Endodermal cell (in vitro differentiated cells): ENCODE measurements at places on chromosomes 3 and 15. TPM values are rescaled to one million over a fixed set of nuclear protein-coding genes. Genes with fewer than 3 reads are reported as not detected.

DNA sequence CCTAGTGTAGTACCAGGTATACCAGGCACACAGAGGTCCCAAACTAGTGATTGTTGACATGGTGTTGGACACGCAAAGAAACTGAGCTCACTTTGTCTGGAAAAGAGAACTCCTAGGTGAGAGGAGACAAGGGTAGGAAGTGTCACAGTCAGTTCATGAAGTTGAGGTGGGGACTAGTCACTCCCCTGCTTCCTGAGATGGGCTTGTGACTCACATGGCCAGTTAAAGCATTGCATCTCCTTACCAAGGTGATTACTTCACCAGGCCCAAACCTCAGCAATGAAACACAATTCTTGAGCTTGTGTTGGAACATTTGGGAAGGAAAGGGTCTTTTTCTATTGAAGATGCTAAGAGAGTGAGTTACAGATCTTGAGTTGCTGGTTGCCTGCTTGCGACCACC is 49.2 kb upstream of the RAD18 start:
- no peak overlapping the region for H3K4me3 ChIP-seq
- H3K4me1 ChIP-seq, result no peaks in the 10 kb centered on the region
- no peak overlapping the region for H3K27ac ChIP-seq

DNA sequence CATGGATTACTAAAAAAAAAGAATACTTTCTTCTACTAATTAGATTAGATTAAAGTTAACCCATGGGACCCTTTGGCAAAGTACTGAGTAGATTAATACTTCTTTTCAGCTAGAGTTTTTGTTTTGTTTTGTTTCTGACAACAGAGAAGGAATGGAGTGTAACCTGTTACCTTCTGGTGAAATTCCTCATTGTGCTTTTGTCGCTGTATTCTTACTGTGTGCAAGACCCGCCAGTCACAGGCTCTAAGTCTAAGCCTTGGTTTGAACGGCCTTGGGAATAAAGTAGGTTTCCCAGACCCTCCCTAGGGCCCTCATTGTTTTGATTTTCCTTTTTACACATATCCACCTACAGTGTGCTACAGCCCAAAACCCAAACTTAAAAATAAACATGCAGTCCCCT is 171.1 kb upstream of the IL12A start:
- no peak for DNase-seq
- no peak overlapping the region for H3K27ac ChIP-seq
- H3K4me1 ChIP-seq, result no peaks in the 10 kb centered on the region
- no peak overlapping the region for H3K4me3 ChIP-seq
- H3K27me3 ChIP-seq, result no peaks in the 10 kb centered on the region

DNA sequence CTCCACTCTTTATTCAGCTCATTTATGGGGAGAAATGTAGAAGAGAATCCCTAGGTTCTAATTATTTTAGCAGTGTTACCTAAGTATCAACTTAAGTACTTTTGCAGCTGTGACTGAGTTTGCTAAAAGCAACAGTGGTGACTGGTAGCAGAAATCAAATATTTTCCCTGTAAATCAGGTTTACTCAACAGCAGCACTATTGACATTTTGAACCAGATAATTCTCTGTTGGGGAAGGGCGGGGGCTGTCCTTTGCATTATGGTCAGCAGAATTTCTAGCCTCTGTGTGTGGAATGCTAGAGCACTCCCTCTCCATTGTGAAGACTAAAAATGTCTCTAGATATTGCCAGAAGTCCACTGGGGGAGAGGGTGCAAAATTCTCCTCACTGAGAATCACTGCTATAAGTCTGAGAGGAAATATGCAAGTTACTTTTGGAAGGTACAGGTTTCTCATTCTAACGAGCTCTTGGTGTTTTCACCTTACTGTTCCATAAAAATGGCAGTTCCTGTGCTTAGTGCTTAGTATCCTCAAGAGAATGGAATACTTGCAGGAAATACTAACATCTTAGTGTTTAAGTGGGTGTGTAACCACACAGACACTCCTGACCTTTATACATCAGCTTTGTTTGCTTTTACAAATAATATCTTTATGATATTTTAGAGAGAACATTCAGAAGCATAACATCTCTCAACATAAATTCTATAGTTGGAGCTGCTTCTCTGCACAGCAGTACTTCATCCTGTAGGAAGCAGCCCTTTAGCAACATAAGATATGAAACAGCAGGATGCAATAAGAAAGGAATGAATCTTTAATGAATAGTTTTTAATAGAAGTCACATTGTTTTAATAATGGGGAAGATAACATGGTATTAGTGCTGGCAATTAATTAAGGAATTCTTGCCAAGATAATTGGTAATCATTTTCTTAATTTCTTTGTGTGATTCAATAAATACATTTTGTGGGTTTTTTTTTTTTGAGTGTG is 246.5 kb upstream of the GOLIM4 start:
- no peaks in the 10 kb centered on the region for H3K27me3 ChIP-seq
- peaks cover 34% of the 10 kb centered on the region for H3K4me1 ChIP-seq
- H3K36me3 ChIP-seq, result no peaks in the 10 kb centered on the region

DNA sequence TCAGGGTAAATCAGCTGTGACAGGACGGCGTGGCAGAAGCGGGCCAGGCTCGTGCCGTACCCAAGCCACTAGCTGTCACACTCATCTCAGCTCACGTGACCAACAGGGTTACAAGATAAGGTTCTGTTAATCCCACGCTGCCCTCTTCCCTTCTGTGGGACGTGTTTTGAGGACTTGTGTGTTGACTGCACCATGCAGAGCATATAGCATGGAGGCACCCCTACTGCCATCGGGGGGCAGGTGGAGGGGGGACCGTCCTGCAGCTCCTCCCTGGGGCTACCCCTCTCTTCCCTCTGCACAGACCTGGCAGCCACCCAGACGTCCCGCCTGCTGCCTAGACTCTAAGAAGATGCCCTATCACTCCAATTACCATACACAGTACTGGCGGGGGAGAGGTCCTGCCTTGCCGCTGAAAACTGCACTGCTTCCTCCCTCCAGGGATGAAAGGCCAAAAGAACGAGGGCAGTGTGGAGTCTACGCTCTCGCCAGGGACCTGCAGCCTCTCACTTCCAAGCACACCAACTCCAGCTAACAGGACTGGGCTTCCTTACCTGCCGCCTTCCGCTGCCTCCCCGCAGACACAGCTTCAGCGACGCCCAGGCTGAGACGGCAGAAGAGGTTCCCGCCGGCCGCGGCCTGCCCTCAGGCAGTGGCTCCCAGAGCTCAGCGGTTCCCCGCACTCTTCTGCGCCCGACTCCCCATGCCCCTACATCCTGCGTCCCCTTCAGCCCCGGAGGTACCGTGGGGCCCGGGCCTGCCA is at the start of gene TNK2:
TNK2 (minus strand) TSS at position 618 of the 760 bp plus-strand sequence. CDS start 19,963 bp downstream, outside the sequence.
- H3K27ac ChIP-seq, result no peak within 1 kb of the TSS
- DNase-seq, result peak; percentile 83
- peaks cover 6% of the 10 kb centered on the region for H3K36me3 ChIP-seq
- peak within 1 kb of the TSS; percentile 80 for H3K4me3 ChIP-seq
- H3K27me3 ChIP-seq, result no peaks in the 10 kb centered on the region

DNA sequence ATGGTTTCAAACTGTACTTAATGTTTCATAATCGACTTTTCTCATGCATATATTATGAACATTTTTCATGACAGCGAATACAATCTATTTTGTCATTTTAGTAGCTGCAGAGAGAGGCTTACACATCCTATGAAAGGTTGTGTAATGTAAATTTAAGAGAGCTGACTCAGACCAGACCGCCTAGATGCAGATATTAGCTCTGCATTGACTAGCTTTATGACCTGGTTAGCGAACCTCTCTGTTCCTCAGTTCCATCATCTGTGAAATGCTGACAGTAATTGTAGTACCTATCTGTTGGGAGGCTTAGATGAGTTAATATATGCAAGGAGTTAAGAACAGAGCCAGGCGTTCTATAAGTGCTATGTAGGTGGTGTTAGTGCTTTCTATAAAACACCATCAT is 116.2 kb upstream of the RASGRP1 start:
- H3K4me1 ChIP-seq, result peaks cover 7% of the 10 kb centered on the region
- H3K36me3 ChIP-seq, result no peaks in the 10 kb centered on the region
- no peak overlapping the region for H3K27ac ChIP-seq

DNA sequence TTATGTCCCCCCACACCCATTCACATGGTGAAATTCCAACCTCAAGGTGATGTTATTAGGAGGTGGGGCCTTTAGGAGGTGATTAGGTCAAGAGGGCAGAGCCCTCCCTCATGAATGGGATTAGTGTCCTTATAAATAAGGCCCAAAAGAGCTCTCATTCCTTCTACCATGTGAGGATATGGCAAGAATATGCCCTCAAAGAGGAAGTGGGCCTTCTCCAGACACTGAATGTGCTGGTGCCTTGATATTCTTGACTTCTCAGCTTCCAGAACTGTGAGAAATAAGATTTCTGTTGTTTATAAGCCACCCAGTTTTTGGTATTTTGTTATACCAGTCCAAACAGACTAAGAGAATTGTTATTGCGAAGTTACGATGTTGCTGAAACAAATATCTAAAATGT is 94.4 kb downstream of the ANKRD28 start:
- H3K4me3 ChIP-seq, result no peak overlapping the region
- H3K36me3 ChIP-seq, result peaks cover 14% of the 10 kb centered on the region
- no peaks in the 10 kb centered on the region for H3K4me1 ChIP-seq
- no peak overlapping the region for H3K27ac ChIP-seq

DNA sequence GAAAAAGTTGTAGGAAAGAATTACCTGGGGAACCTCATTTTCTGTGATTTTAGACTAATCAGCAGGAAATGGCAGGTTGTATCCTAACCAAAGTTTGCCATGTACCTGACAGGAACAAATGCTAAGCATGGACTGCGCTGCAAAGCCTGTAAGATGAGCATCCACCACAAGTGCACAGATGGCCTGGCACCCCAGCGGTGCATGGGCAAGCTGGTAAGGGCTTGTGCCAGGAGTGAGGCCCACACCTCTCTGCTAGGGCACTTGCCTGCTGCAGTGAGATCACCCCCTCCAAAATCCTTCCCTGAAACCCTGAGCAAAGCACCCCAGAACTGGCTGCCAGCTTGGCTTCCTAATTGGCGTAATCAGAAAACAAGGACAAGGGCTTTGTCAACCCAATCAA is 102.6 kb downstream of the STAC start:
- no peaks in the 10 kb centered on the region for H3K27me3 ChIP-seq
- H3K27ac ChIP-seq, result no peak overlapping the region
- H3K4me1 ChIP-seq, result no peaks in the 10 kb centered on the region
- DNase-seq, result no peak
- no peak overlapping the region for H3K4me3 ChIP-seq

GRCh38 chr3:152335273-152335672 is 66.5 kb downstream of the MBNL1 start:
- H3K27me3 ChIP-seq, result no peaks in the 10 kb centered on the region
- H3K36me3 ChIP-seq, result no peaks in the 10 kb centered on the region
- H3K27ac ChIP-seq, result no peak overlapping the region
- H3K4me1 ChIP-seq, result no peaks in the 10 kb centered on the region

GRCh38 chr15:39888809-39889208 is 31.3 kb downstream of the GPR176 start:
- H3K36me3 ChIP-seq, result no peaks in the 10 kb centered on the region
- DNase-seq, result no peak
- H3K4me1 ChIP-seq, result peaks cover 19% of the 10 kb centered on the region
- no peak overlapping the region for H3K4me3 ChIP-seq
- no peak overlapping the region for H3K27ac ChIP-seq
- no peaks in the 10 kb centered on the region for H3K27me3 ChIP-seq

DNA sequence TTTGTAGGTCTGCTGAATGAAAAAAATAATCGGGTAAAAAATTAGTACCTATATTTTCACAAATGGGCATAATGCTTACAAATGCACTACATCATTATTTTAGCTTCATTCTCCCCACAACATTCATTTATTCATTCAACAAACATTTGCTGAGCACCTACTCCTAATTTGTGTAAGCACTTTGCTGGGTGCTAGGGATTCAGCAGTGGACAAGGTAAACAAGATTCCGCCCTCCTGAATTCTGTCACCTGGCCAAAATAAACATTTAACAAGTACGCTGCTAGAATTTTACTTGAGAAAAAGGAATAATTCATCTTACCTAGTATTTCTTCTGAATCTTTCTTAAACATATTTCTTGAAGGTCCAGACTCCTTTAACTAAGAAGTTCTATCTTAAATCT is 72.1 kb downstream of the TIGIT start:
- H3K27ac ChIP-seq, result no peak overlapping the region
- H3K36me3 ChIP-seq, result no peaks in the 10 kb centered on the region
- no peaks in the 10 kb centered on the region for H3K27me3 ChIP-seq
- DNase-seq, result no peak
- H3K4me3 ChIP-seq, result no peak overlapping the region

GRCh38 chr3:76372497-76372896 is 587.1 kb upstream of the ZNF717 start:
- H3K27me3 ChIP-seq, result no peaks in the 10 kb centered on the region
- no peak for DNase-seq
- H3K4me1 ChIP-seq, result no peaks in the 10 kb centered on the region
- H3K4me3 ChIP-seq, result no peak overlapping the region
- no peak overlapping the region for H3K27ac ChIP-seq
- no peaks in the 10 kb centered on the region for H3K36me3 ChIP-seq

- no peaks in the 10 kb centered on the region for H3K4me1 ChIP-seq
- H3K4me3 ChIP-seq, result no peak overlapping the region
- no peaks in the 10 kb centered on the region for H3K27me3 ChIP-seq
- no peak overlapping the region for H3K27ac ChIP-seq
- no peaks in the 10 kb centered on the region for H3K36me3 ChIP-seq
- DNase-seq, result no peak
Measured at GRCh38 chr3:21601178-21601577, 149.8 kb downstream of the ZNF385D start.

DNA sequence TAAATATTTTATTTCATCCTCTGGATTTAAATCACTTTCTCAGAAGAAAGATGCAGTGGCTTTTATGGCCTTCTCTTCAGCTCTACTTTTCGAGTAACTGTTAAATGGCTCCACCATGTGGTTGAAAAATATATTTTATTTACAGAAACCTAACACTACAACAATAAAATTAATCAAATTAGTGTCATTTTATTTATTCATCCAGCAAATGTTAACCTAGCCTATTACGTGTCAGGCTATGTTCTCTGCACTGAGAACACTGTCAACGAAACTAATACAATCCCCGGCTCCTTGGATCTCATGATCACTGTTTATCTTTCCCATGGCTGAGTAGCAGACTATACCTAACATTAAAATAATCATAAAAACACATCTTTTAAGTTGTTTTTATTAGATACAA is 148.0 kb upstream of the OSTN start:
- no peaks in the 10 kb centered on the region for H3K36me3 ChIP-seq
- H3K4me1 ChIP-seq, result no peaks in the 10 kb centered on the region

DNA sequence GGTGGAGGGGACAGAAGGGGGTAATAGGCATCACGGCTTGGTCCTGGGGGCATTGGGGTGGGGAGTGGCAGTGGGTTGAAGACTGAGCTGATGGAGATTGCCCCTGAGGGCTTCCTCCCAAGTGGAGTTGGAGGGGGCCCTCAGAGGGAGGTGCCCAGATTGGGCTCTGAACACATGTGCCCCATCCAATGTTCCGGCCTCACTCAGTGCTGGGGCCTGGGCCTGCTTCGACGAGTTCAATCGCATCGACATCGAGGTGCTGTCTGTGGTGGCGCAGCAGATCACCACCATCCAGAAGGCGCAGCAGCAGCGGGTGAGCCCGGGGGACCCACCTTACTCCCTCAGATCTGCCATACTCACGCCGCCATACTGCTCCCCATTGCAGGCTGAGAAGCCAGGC is 45.3 kb downstream of the DNAH1 start:
- H3K4me3 ChIP-seq, result no peak overlapping the region
- H3K27ac ChIP-seq, result no peak overlapping the region
- no peaks in the 10 kb centered on the region for H3K36me3 ChIP-seq
- DNase-seq, result no peak

DUOX1 gene
- total RNA-seq, result 1.2 to 3.3 TPM (median 1.9 TPM) in 3 replicates

CHRNB4 gene
- 0.22 to 0.40 TPM (median 0.38 TPM) in 3 replicates for total RNA-seq

PTPN23 gene
- total RNA-seq, result 44.2 to 54.1 TPM (median 52.9 TPM) in 3 replicates

GJD2 gene
- not detected in 3 replicates for total RNA-seq

OXTR gene
- total RNA-seq, result 11.8 and 13.1 TPM in 2 replicates

SCN5A gene
- total RNA-seq, result 4.8 and 5.6 TPM in 2 replicates

PDZRN3 gene
- total RNA-seq, result 4.8 to 7.9 TPM (median 6.1 TPM) in 3 replicates

MRPS11 gene
- 43.9 and 44.8 TPM in 2 replicates for total RNA-seq

CHRM5 gene
- not detected in 2 replicates for total RNA-seq
